ENCODE measurements at places on chromosomes 16 and 17.

DNA sequence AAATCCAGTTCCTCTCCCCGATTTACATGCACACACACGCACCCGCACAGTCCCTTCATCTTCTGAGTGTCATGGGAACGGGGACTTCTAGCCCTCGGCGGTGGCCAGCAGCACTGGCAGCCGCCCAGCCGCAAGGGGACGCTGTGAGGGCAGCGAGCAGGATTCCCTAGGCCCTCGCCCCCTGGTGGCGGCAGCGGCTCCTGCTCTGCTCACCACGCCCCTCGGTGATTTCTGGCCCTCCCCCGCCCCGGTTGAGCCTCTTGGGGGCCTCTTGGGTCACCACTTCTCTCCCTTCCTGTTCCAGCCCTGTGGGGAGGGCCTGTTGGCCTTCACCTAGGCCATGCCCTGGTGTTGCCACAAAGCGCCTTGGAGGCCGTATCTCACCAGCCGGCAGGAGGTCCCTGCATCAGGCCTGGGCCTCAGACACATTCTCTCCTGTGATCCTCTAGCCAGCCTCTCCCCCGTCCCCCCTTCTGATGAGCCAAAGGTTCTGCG lies 75.2 kb upstream of the KSR1 start:
- DNase-seq: no peak

DNA sequence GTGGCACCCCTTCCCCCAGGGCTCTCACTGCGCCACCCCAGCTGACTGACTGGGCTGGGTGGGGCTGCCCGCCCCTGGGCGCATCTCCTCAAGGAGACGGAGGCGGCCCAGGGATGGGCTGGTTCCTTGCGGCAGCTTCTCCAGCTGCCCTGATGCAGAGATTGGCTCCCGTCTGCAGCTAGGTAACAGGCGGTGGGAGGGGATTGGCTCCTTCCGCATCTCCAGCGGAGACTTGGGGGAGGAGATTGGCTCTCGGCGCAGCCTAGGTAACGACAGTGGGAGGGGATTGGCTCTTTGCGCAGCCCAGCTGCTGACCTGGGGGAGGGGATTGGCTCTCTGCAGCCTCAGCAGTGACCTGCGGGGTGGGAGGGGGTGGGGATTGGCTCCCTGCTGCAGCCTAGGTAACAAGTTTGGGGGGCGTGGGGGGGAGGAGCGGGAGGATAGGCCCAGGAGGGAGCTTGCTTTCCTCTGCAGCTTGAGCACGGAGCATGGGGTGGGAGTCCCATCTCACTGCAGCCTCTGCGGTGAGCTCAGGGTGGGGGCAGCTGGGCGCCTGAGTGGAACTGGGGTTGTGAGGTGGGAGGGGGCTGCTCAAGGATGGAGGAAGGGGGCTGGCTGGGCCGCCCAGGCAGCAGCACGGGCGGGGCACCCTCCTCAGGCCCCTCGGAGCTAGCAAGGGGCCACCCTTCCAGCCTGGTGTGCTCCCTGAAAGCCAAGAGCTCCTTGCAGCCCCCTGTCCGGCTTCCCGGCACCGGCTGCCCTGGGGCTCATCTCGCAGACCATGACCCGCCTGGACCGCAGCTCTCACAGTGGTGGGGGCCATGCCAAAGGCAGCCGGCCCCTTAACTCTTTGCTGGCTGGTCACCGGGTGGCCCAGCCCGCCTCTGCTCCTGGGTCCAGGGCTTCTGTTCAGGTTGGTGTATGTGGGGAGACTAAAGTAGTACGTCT lies 6.4 kb downstream of the NFE2L1 start:
- no peak for DNase-seq

- DNase-seq: no peak
These were observed 7.4 kb upstream of the FLYWCH1 start for GRCh38 chr16:2904100-2904921.

- DNase-seq: no peak
These were observed 539.3 kb upstream of the CDH5 start for GRCh38 chr16:65827231-65827630.

DNA sequence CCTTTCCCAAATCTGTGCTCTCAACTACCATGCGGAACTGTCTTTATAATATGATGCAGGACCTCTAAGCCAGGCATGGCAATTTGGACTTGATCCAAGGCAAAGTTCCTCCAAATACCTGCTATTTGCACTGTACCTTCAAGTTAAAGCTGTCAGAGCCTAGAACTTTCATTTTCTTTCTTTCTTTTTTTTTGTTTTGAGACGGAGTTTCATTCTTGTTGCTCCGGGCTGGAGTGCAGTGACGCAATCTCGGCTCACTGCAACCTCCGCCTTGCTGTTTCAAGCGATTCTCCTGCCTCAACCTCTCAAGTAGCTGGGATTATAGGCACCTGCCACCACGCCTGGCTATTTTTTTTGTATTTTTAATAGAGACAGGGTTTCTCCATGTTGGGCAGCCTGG lies 51.7 kb downstream of the ARHGAP27 start:
- no peak for DNase-seq

DNA sequence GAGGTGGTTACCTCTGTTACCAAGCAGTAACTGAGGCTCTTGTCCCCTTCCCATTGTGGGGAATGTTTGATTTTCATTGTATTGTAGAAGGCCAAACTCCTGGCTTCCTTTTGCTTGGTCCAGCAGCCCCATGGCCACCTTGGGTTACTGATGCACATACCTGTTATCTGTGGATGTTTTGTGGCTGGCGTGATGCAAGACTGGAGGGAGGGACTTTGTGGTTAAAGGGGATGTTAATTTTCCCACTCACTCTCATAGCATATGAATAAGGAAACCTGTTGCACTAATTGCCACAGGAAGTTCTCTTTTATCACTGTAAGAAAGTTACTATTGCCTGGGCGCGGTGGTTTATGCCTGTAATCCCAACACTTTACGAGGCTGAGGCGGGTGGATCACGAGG lies 168.6 kb upstream of the HS3ST4 start:
- DNase-seq: no peak

All from esophagus squamous epithelium (tissue), 5 donors.